ENCODE measurements at places on chromosomes 16 and 17.
A peak's percentile ranks its signal among the peaks of the same experiment; 100 is the strongest.

DNA sequence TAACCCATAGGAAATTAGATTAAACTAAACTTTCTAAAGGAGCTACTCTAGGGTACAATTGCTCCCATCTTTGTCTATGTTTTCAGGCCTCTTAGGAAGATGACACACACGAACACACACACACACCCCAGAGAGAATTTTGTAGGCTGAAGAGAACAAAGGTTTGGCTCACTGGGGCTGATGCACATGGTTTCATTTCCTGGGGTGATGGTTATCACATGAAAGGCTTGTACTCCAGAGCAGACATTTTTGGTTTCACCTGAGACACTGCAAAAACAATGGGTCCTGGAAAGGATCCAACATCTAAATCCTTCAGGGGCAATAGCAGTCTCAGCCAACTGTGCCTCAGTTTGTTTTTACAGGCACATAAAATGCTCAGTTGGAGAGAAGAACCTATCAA, 62.8 kb downstream of the GRB7 start:
- no peaks in the 10 kb centered on the region for H3K27me3 ChIP-seq
- H3K27ac ChIP-seq = no peak overlapping the region

- peaks cover 8% of the 10 kb centered on the region for H3K36me3 ChIP-seq
- H3K27ac ChIP-seq = peak overlapping the region; percentile 88
- peak; percentile 43 for DNase-seq
- peaks cover 21% of the 10 kb centered on the region for H3K4me1 ChIP-seq
- H3K4me3 ChIP-seq = no peak overlapping the region
Measured at GRCh38 chr17:17959520-17960361, 12.5 kb downstream of the TOM1L2 start.

DNA sequence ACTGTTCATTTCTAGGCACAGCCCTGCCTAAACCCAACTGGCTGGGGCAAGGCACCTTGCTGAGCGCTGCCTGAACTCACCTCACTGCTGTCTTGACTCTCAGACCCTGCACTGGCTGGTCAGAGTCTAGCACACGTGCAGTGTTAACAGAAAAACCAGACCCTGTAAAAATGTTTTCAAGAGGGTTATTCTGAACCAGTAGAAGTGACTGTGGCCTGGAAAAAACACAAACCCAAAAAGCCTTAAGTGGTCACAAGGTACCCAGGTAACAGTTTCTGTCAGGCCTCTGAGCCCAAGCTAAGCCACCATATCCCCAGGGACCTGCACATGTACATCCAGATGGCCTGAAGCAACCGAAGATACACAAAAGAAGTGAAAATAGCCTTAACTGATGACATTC, 6.1 kb upstream of the EIF4A3 start:
- H3K27me3 ChIP-seq = no peaks in the 10 kb centered on the region
- H3K4me1 ChIP-seq = peaks cover 2% of the 10 kb centered on the region
- H3K36me3 ChIP-seq = peaks cover 3% of the 10 kb centered on the region

DNA sequence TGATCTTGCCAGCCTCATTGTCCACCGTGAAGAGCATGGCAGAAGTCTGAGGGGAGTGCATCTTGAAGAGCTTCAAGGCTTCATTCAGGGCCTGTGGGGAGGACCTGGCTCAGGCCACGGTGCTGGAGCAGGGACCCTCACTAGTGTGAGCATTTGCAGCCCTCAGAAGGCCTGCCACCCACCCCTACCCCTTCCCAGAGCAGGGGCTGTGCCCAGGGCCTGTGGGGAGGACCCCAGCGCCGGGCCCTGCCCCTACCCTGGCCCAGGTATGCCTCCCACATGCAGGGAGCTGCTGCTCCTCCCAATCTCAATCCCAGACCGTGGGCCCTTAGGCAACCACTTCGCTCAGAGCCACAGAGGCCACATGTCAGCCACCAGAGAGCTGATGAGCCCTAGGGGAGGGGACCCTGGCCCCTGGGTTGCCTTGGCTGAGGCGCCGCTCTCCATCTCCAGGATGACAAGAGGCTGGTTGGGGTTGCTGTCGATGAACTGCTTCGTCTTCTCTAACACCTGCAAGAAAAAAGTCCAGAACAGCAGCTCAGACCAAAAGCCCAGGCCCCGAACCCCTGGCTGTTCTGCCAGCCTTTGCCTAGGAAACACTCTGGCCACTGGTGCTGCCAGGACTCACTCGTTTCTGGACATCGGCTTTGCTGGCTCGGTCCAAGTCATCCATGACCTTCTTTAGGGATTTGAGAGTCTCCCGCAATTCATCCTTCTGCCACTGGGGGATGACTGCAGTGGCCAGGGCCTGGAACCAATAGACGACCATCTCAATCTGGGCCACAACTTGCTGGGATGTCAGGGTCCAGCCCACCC, 1.8 kb upstream of the EXOSC6 start:
- no peaks in the 10 kb centered on the region for H3K27me3 ChIP-seq
- H3K27ac ChIP-seq = no peak overlapping the region
- no peak overlapping the region for H3K4me3 ChIP-seq
- H3K4me1 ChIP-seq = peaks cover 15% of the 10 kb centered on the region
- H3K36me3 ChIP-seq = peaks cover 29% of the 10 kb centered on the region

DNA sequence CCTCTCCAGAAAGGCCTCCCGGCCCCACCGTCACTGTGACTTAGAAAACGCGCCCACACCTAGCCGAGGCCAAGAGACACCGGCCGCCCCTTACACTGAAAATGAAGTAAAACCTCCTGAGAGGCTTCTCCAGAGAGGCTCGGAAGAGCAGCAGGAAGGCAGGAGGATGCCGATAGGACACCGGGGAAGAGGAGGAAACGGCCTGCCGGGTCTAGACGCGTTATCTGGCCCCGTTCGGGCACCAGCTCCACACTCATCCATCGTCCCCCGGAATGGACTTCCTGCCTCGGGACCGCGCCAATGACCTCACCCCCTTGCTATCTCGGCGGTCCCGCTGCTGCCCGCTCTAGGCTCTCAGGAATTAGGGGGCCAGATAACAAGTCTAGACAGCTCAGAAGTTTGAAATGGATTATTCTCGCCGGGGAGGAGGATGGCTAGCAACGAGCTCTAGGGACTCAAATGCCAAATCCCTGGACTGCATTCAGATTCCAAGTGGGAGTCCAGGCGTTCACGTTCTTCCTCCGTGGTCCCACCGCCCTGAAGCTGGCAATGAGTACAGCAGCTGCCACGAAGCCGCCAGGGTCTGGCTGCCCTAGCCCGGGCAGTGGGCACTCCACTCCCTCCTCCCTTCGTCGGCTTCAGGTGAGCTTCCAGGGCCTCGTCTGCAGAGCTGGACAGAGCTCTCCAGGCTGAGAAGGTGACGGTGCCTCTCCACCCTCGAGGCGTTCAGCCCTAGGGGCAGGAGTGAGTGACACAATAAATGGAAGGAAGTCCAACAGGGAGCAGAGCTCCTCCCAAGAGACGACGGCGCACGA, 350.9 kb downstream of the FOXL1 start:
- no peaks in the 10 kb centered on the region for H3K36me3 ChIP-seq
- H3K27ac ChIP-seq = no peak overlapping the region
- DNase-seq = no peak
- peaks cover 2% of the 10 kb centered on the region for H3K27me3 ChIP-seq

DNA sequence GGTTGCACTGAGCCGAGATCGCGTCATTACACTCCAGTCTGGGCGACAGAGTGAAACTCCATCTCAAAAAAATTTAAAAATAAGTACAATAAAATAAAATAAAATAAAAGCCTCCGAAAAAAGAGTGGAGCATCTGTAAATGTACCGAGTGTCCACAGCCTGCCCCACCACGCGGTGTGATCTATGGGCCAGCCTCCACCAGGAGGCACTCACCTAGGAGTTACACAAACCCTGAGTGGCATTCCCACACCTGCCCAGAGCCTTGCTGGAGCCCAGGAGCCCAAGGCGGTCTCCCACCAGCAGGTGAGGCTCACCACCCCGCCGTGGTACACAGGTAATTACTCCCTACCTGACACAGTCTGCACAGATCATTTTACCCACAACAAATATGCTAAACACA, 183.2 kb downstream of the ZNF423 start:
- no peaks in the 10 kb centered on the region for H3K4me1 ChIP-seq
- H3K27me3 ChIP-seq = no peaks in the 10 kb centered on the region
- no peaks in the 10 kb centered on the region for H3K36me3 ChIP-seq
- no peak overlapping the region for H3K27ac ChIP-seq
- no peak for DNase-seq
- no peak overlapping the region for H3K4me3 ChIP-seq

DNA sequence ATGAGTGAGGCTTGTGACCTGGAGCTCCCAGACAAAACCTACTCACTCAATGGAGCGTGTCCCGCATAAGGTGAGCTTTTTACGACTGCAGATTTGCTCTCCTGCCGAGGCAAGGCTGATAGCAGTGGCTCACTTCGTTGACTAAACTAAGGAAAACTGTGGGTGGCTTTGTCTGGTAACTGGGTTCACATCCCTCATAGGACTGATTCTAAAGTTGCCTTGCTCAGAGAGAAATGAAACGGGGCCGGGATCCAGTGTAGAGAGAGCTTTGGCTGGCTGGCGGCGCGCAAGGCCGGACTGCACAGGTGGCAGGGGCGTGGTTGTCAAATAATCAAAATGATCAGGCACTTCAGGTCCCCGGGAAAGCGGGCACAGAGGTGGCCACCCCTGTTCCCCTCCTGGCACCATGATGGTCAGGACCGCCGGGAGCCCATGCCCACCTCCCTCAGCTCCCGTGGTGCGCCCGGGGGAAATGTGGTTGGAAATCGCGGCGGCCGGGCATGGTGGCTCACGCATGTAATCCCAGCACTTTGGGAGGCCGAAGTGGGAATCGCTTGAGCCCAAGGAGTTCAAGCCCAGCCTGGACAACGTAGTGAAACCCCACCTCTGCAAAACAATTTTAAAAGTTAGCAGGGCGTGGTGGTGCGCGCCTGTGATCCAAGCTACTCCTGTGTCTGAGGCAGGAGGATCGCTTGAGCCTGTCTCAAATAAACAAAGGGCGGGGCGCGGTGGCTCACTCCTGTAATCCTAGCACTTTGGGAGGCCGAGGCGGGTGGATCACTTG, 26.6 kb upstream of the OR1F1 start:
- H3K27ac ChIP-seq = no peak overlapping the region
- peaks cover 8% of the 10 kb centered on the region for H3K4me1 ChIP-seq
- DNase-seq = peak; percentile 40
- no peaks in the 10 kb centered on the region for H3K27me3 ChIP-seq
- H3K36me3 ChIP-seq = no peaks in the 10 kb centered on the region

DNA sequence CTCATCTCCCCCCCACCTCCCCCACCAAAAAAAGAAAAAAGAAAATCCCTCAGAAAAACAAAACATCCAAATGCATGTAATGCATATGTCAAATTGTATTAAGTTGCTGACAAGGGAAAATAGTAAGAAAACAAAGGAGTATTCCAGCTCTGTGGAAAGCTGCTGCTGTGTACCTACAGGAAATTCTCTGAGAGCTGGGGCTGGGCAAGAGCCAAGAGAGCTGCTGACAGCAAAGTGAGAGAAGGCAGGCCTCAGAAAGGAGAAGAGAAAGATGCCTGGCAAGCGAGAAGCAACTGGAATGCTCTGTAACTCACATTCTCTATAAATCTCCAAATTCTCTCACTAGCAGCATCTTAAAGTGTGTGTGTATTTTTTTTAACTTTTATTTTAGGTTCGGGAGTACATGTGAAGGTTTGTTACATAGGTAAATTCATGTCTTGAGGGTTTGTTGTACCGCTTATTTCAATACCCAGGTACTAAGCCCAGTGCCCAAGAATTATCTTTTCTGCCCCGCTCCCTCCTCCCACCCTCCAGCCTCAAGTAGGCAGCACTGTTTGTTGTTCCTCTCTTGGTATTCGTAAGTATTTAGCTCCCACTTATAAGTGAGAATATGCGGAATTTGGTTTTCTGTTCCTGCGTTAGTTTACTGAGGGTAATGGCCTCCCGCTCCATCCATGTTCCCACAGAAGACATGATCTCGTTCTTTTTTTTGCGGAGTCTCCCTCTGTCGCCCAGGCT, 24.4 kb downstream of the CNTROB start:
- no peak overlapping the region for H3K27ac ChIP-seq
- peaks cover 2% of the 10 kb centered on the region for H3K27me3 ChIP-seq
- H3K36me3 ChIP-seq = no peaks in the 10 kb centered on the region
- no peaks in the 10 kb centered on the region for H3K4me1 ChIP-seq

- no peaks in the 10 kb centered on the region for H3K4me1 ChIP-seq
- no peak overlapping the region for H3K27ac ChIP-seq
- no peaks in the 10 kb centered on the region for H3K27me3 ChIP-seq
- no peak overlapping the region for H3K4me3 ChIP-seq
- peak; percentile 76 for DNase-seq
Measured at GRCh38 chr17:29807520-29808361, 122.3 kb downstream of the SSH2 start.

GRCh38 chr17:61495161-61495857, 43.1 kb downstream of the TBX4 start:
- H3K36me3 ChIP-seq = no peaks in the 10 kb centered on the region
- peak; percentile 28 for DNase-seq
- H3K4me3 ChIP-seq = no peak overlapping the region

DNA sequence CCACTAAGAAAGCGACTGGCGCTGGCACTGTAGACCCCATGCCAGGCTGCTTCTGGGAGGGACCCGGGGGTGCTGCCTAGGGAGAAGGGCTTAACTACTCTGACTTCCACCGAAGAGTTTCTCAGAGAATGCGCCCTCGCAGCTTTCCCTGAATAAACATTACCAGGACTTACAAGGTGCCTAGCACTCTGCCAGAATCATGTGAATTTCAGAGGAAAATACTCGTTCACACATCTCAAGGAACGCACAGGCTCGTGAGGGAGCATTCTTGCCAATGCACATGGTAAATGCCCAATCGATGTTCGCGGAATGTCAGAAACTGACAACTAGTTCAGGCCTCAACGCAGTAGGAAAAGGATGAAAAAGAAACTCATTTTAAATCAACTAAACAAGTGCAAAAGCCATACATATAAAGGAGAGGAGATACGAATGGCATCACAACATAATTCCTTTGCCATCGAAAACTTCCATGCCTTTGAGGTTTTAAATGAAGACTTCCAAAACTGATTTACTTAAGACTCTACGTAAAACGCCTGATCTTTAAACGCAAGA, 999 bp downstream of the CMC2 start:
- no peaks in the 10 kb centered on the region for H3K36me3 ChIP-seq
- peak overlapping the region; percentile 97 for H3K27ac ChIP-seq
- H3K4me3 ChIP-seq = peak overlapping the region; percentile 92

DNA sequence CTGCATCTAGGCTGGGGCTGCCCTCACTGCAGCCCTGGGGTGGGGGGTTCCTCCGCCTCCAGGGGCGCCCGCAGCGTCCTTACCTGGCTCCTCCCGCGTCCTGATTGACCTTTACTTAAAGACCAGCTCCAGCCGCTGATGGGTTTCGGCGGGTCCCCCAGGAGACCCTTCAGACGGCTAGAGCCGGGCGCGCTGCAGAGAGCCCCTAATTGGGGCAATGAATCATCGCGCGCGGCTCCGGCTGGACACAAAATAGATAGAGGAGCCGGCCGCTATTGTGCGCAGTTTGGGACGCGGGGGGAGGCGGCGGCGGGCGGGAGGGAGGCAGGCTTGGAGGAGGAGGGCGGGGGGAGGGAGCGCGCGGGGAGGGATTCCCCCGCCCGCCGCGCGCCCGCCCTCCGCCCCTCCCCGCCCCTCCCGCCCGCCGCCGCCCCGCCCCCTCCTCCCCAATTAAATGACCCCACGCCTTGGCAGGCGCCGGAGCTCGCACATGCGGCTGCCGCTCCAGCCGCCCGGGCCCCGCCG, 56.5 kb upstream of the CIBAR2 start:
- peak overlapping the region; percentile 55 for H3K4me3 ChIP-seq
- no peak overlapping the region for H3K27ac ChIP-seq
- no peaks in the 10 kb centered on the region for H3K36me3 ChIP-seq
- no peaks in the 10 kb centered on the region for H3K27me3 ChIP-seq
